ENCODE measurements at places on chromosomes 5 and 9.

GRCh38 chr9:105661011-105661410 is 1.2 kb upstream of the TAL2 start:
- no peak for DNase-seq

DNA sequence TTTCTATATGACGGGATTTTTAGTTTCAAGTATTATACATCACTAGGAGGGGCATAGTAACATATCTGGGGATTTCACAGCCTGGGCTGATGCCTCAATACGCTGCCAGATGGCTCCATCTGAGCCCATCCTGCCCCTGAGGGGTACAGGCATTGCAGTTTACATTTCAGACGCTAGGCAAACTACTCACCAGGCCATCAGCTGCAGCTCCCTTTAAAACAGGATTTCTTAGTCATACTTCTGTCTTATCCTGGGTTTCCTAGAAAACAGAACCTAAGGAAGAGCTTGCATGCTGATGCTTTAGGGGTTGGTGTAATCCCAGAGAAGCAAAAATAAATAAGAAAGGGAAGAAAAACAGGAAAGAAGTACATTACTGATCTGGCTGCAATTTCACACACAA is 372.8 kb upstream of the PIK3R1 start:
- no peak for DNase-seq

DNA sequence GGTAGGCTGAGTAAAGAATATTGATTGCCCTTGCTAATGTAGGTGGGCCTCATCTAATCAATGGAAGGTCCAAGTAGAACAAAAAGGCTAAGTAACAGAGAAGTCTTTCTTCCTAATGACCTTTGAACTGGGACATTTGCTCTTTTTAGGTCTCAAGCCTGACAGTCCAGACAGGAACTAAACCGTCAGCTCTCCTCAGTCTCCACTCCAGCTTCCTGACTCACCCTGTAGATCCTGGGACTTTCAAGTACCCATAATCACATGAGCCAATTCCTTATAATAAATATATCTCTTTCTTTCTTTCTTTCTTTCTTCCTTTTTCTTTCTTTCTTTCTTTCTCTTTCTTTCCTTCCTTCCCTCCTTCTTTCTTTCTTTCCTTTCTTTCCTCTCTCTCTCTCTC is 479.5 kb upstream of the PAPPA start:
- no peak for DNase-seq

GRCh38 chr5:20615888-20616563 is 628.0 kb upstream of the CDH18 start:
- no peak for DNase-seq

DNA sequence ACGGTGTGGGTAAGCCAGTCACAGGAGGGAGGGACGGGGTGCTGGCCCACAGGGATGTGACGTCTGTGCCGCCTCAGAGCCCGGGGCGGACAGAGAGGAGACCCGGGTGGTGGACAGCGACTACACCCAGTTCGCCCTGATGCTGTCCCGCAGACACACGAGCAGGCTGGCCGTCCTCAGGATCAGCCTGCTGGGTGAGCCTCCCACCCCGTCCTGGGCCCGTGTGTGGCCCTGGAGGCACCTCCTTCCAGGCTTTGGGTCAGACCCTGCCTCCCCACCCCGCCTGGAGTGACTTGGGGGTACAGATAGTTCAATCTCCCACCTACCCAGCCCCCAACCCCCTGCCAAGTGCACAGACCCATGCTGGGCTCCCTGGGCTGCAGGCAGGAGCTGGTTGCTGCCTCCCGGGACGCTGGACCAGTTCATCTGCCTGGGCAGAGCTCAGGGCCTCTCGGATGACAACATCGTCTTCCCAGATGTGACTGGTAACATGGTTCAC is 1.7 kb downstream of the LCN12 start:
- no peak for DNase-seq

GRCh38 chr9:98099898-98100297 is 19.1 kb downstream of the TRIM14 start:
- no peak for DNase-seq

DNA sequence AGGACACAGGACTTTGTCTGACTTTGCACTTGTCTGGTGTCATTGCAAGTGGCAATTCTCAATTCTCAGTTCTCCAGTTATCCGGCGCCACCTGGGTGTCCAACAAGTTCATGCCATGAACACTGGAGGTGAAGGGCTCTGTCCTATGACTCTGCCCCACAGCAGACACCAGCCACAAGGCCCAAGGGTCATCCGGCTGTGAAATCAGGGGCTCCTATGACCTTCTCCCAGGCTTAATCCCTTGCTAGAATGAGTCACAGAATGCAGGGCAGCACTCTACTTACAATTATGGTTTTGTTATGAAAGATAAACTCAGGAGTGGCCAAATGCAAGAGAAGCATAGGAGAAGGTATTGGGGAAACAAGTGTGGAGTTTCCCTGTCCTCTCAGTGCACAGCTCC is 392.0 kb downstream of the GADD45G start:
- no peak for DNase-seq

DNA sequence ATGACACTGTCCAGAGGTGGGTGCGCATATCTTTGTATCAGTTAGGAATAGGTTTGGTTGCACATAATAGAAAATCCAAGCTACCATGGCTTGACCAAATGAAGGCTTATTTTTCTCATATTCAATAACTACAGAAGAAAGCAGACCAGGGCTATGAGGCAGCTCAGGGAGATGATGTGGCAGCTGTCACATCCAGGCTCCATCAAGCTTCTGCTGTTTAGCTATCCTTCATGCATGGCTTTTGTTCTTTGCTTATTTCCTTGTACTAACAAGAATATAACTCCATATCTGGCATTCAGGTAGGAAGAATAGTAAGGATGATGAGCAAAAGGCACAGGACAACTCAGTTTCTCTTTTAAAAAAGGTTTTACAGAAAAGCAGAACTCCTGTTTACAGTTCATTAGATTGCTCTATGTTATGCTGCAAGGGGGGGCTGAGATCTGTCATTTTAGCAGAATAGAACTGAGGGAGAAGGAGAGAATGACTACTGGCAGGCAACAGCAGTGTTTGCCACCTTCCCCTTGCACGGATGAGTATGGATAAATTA is 336.1 kb downstream of the MLLT3 start:
- no peak for DNase-seq

- no peak for DNase-seq
These were observed 219.7 kb downstream of the EFNA5 start for GRCh38 chr5:107451028-107451427.

DNA sequence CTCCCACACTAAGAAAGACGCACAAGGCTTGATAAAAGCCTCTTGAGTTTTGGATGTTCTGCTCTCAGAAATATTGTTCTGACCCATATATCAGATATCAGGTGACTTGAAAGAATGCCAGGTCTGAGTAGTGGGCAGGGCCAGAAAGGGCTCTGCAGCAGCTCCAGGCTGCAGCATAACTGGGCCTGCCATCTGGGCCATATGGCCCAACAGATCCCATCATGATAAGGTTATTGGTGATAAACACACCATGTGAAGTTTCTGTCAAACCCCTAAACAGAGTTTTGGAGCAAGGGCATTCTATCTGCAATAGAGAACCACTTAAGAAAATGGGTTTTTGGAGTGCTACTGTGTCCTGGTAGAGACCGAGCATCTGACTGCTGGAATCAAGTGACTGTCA is 29.8 kb upstream of the NPM1 start:
- no peak for DNase-seq

DNA sequence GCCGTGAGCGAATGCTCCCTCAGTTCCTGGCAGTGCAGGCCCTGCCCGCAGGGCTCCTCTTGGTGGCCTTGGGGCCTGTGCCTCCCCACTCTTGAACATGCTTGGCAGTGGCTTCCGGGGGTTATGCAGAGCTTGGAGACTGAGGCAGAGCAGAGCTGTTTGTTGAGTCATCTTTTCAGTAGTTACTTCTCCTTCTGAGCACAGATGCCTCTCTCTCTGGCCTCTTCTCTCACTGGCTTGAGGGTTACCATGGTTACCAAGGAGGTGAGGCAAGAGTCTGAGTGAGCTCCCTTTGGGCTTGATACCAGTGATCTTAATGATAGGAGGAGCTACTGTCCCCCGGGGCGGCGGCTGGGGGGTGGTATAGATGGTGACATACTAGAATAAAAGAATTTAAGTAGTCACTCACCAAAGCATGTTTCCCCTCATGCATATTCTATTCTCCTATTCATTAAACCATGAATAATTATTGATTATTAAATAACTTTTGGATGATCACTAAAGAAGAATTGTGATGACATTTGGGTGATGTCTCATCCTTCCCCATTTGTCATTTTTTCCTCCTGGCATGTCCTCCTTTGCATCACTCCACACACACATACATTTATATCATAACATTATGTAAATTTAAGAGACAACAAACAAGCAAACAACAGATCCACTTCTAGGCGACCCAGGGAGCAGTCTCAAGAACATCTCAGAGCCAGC is 111.1 kb downstream of the ARHGAP26 start:
- DNase-seq = no peak

GRCh38 chr9:137477778-137478612 is 18.9 kb upstream of the NSMF start:
- no peak for DNase-seq

- DNase-seq = no peak
These were observed 157.6 kb upstream of the TUT7 start for GRCh38 chr9:86511614-86512360.

GRCh38 chr5:150601491-150602345 is 38.7 kb upstream of the SYNPO start:
- no peak for DNase-seq

- DNase-seq = no peak
These were observed 77.9 kb downstream of the TRIM32 start for GRCh38 chr9:116765011-116765410.

DNA sequence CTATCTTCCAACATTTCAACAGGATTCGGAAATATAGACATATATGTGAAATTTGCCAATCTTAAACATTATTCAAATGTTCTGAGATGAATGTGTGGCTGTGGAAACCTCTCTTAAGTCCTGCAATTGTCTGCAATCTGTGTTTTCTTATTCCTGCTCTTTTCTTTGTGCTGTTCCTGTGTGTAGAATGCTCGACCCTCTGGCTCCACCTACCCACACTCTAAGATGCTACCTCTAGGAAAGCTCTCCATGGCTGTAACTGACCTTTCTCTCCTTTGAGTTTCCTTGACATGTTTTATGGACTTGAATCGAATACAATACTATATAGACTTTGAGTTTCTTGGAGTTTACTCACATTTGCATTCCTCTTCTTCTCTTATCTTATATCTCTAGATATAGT is 120.6 kb upstream of the ASTN2 start:
- no peak for DNase-seq

- no peak for DNase-seq
These were observed 81.0 kb downstream of the F2RL2 start for GRCh38 chr5:76542241-76542640.

GRCh38 chr5:88824892-88825583 is 57.9 kb downstream of the MEF2C start:
- no peak for DNase-seq

DNA sequence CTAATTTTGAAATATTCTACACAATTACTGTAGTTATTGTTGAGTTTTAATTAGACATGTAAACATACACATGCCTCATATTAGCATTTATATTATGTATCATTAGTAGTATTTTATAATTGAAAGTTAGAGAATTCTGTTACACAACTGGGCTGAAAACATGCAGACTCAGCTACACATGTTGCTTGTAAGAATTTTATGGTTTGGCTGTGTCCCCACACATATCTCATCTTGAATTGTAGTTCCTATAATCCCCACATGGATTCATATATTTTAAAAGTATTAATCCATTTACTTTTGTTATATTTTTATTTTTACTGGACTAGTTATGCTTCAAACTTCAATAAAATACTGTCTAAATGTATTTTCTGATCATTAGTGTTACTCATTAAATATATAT is 2075.3 kb upstream of the C9orf72 start:
- no peak for DNase-seq

GRCh38 chr9:14428781-14429230 is 114.9 kb upstream of the NFIB start:
- no peak for DNase-seq

- DNase-seq = no peak
These were observed 24.5 kb downstream of the FGD3 start for GRCh38 chr9:92971776-92972175.

GRCh38 chr9:72751541-72751940 is 201.3 kb downstream of the ALDH1A1 start:
- DNase-seq = no peak

- DNase-seq = no peak
These were observed 1221.6 kb downstream of the MAT2B start for GRCh38 chr5:164727012-164727411.

GRCh38 chr9:129568560-129569501 is 52.1 kb downstream of the C9orf50 start:
- DNase-seq = no peak

- no peak for DNase-seq
These were observed 117.1 kb upstream of the WWC1 start for GRCh38 chr5:168174376-168174775.

DNA sequence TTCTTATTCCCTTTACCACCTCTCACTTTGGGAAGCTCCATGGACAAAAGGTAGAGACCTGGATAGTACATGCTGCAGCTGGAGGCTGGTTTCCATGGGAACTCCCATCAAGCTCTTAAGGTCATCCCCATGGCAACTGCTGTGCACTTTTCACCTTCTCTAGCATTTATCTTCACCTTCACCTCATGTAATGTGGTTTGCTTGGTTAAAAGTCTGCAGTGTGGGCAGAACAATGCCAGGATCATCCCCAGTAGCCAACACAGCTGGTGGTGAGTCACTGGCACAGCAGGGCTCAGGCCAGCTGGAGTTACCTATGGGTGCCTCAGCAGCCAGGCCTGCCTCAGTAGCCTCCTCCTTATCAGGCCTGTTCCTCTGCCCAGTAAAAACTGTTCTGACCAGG is 210.5 kb downstream of the GRIA1 start:
- DNase-seq = no peak

DNA sequence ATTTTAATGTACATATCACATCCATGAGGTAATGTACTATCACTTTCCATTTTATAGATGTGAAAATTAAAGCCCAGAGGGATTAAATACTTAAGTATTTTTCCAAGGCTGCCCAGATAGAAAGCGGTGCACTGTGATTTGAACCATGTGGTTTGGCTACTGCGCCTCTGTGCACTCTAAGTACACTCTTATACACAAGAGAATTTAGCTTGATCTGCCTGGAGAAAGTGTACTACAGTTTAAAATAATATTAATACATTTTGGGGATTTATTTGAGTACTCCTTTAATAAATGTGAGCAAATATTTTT is 360.4 kb upstream of the ACTBL2 start:
- DNase-seq = no peak

GRCh38 chr9:26524267-26524666 is 368.3 kb downstream of the CAAP1 start:
- DNase-seq = no peak

DNA sequence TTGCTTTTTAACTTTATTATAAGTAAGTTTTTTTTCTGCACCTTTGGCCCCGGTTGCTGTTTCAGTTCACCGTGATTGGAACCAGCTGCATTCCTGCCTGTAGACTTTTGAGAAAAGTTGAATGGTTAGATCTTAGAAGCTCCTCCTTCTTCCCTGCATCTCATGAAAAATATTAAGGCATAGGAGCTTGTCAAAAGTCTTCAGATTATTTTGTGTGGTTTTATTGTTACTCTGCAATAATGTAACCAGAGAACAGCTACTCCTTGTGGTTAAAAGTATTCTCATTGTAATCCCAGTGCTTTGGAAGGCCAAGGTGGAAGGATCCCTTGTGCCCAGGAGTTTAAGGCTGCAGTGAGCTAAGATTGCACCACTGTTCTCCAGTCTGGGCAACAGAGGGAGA is 3.3 kb upstream of the SLC2A8 start:
- no peak for DNase-seq

Measured in RWPE2 (cell line).